ENCODE measurements at places on chromosomes 7 and 10. TPM values are rescaled to one million over a fixed set of nuclear protein-coding genes. Genes with fewer than 3 reads are reported as not detected.

FRMD4A gene
- 92.6 TPM for total RNA-seq

GATA3 gene
- 0.28 TPM for total RNA-seq

CLCN1 gene
- total RNA-seq, result not detected

PRSS37 gene
- total RNA-seq, result not detected

STK31 gene
- under 0.01 TPM for total RNA-seq

RPA3 gene
- total RNA-seq, result 61.7 TPM

PALD1 gene
- 0.56 TPM for total RNA-seq

HOXA2 gene
- 0.28 TPM for total RNA-seq

ATOH7 gene
- 0.28 TPM for total RNA-seq

CPVL gene
- total RNA-seq, result 0.58 TPM

GJD4 gene
- total RNA-seq, result not detected

EN2 gene
- total RNA-seq, result not detected

RBP4 gene
- not detected for total RNA-seq

PVRIG gene
- total RNA-seq, result 0.19 TPM

AFAP1L2 gene
- 1.4 TPM for total RNA-seq

GNAT3 gene
- 0.28 TPM for total RNA-seq

NANOS1 gene
- total RNA-seq, result 0.96 TPM

SPOCK2 gene
- total RNA-seq, result 0.28 TPM

FANK1 gene
- 5.4 TPM for total RNA-seq

CALY gene
- total RNA-seq, result not detected

NODAL gene
- total RNA-seq, result not detected

PON1 gene
- not detected for total RNA-seq

CNPY1 gene
- total RNA-seq, result not detected

PDE1C gene
- 13.0 TPM for total RNA-seq

METTL27 gene
- total RNA-seq, result 9.9 TPM

CYP2E1 gene
- total RNA-seq, result 0.28 TPM

SPDYE8 gene
- total RNA-seq, result not detected

SLC39A12 gene
- total RNA-seq, result not detected

FFAR4 gene
- total RNA-seq, result not detected

FAM25A gene
- total RNA-seq, result not detected

TRIM50 gene
- not detected for total RNA-seq

ZP3 gene
- 1.2 TPM for total RNA-seq

APBB1IP gene
- total RNA-seq, result 0.19 TPM

RAB18 gene
- total RNA-seq, result 59.8 TPM

TMEM196 gene
- not detected for total RNA-seq

ATP5F1C gene
- total RNA-seq, result 226 TPM

FAM237B gene
- total RNA-seq, result under 0.01 TPM

TNPO3 gene
- 64.3 TPM for total RNA-seq

NPY4R2 gene
- 0.19 TPM for total RNA-seq

ABCC2 gene
- 0.19 TPM for total RNA-seq

SDK1 gene
- 0.19 TPM for total RNA-seq

ITGB8 gene
- 73.0 TPM for total RNA-seq

SPDYE11 gene
- total RNA-seq, result not detected

FGFBP3 gene
- total RNA-seq, result 0.56 TPM

CTAGE4 gene
- 0.28 TPM for total RNA-seq

TWIST1 gene
- 39.5 TPM for total RNA-seq

CHST15 gene
- total RNA-seq, result 1.7 TPM

ZNF777 gene
- 3.7 TPM for total RNA-seq

SH3PXD2A gene
- total RNA-seq, result 18.0 TPM

KDM7A gene
- 7.3 TPM for total RNA-seq

PNLIP gene
- total RNA-seq, result not detected

MSMB gene
- total RNA-seq, result not detected

TRIL gene
- 0.56 TPM for total RNA-seq
